ENCODE measurements at places on chromosomes 1 and 21. TPM values are rescaled to one million over a fixed set of nuclear protein-coding genes. Genes with fewer than 3 reads are reported as not detected.

The TFF3 gene
- total RNA-seq = not detected

The SPRR1B gene
- total RNA-seq = not detected

DNA sequence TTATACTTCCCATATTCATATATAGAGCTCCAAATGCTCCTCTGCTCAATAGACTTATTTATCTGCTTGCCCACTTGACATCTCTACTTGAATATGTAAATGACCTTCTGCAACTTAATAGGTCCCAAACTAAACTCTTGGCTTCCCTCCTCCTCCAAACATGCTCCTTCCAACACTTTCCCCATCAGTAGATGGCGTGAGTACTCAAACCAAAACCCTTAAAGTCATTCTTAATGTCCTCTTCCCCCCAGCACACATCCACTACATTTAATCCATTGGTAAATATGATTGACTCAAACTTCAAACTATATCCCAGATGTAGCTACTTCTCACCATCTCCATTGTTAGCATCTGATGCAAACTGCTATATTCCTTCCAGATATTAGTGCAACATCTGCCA lies 48.5 kb upstream of the PBX1 start:
- no peak for DNase-seq

GRCh38 chr1:41345434-41346075 lies 15.7 kb upstream of the FOXO6 start:
- DNase-seq = no peak

- DNase-seq = no peak
Observed at GRCh38 chr1:151831605-151832004, at the start of gene RORC. TSS of gene RORC (minus strand) at chr1:151831802. CDS start at chr1:151831764, 38 bp downstream.

DNA sequence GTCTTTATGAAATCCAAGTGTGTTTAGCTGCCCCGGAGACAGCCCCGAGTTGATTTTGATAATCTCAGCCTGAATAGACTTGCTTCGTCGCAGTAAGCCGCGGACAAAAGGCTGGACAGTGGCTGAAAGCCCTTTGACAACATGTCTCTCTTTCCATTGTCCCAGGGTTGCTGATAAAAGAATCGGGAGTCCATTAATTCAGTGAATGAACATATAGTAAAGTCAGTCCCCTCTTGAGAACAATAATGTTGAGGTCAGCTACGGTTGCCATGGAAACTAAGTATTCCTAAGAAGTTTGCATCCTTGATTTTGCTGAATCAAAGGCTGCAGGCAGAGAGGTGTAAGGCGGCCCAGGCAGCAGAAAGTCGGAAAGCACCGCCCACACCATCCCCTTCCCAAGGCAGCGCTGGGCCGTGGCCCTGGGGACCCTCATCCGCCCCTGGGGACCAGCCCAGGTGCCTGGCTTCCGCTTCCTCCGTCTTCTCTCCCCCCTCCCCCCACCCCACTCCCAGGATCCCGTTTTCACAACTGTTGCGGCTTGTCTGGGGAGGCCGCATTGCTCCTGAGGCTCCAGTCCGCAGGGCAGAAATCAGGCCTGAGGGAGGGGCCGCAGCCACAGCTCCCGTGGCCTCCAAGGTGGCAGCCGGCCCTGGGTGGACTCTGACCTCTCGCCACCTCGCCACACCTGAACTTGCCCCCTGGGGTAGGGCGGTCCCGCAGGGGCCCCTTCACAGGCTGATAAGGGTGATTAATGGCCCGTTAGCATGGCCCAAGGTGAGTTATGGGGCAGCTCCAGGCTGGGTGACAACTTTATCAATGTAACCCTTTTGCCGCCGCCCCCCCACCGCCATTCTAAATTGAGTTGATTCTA lies 180.9 kb downstream of the PRDM16 start:
- no peak for DNase-seq

DNA sequence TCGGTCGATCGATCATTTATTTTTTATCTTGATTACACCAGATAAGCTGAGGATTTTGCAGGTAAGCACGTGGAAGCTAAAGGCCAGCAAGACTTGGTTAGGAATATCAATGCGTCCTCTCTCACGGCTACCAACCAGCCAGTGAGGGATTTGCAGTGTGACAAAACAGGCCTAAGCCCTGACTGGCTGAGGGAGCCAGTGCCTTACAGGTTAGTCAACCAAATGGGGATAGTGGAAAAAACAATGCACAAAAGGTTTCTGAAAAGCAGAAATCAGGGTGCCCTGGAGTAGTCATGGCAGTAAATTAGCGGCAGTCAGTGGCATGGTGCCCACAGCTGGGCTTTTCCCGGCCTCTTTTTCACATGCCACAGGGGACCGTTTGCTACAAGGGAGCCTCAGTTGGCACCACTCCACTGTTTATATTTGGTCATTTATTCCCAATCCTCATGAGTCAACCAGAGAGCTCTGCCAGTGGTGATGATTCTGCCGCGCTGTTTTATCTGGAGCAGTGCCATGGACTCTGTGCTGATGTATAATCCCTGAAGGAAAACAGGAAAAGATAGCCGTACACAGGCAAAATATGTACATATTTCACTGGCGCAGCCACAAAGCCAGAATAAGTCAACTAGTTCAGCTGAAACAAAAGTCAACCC lies 167.6 kb downstream of the RHOU start:
- peak; percentile 16 for DNase-seq

DNA sequence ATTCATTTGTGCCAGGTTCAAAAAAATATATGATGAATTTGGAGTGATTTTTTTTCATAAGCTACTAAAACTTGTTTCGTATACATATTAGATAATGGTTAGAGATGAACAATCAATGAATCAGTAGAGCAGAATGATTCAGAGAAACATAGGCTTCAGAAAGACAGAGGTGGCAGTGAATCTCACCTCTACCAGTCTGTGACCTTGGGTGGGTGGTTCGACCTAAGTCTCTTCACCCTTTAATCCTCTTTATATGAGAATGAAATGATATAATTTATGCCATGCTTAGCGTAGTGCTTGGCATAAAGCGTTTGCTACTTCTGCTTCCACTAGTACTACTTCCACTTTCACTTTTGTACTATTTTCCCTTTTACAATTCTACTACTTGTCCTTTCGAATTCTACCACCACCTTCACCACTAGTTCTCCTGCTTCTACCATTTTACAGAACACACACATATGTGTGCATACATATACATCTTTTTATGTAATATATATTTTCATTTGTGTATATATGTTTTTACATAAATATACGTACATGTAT lies 45.1 kb downstream of the FYB2 start:
- DNase-seq = no peak

Measured in natural killer cell treated with Interleukin-12 subunit alpha and Interleukin-12 subunit beta and Interleukin-15 and Interleukin-18, amount 100 ng/mL, for 72 hours (primary cell).